ENCODE measurements at places on chromosomes 13 and 19. TPM values are rescaled to one million over a fixed set of nuclear protein-coding genes. Genes with fewer than 3 reads are reported as not detected.

The DACT3 gene
- 0.66 TPM for total RNA-seq

The C19orf85 gene
- total RNA-seq = not detected

The UBE2S gene
- 327 TPM for total RNA-seq

The NAPSA gene
- under 0.01 TPM for total RNA-seq

The NOTCH3 gene
- total RNA-seq = 1.1 TPM

The FOSB gene
- 1.9 TPM for total RNA-seq

The KLHL1 gene
- not detected for total RNA-seq

The FPR3 gene
- total RNA-seq = not detected

The IGFL3 gene
- total RNA-seq = not detected

The ICAM5 gene
- 0.25 TPM for total RNA-seq

The LILRA1 gene
- not detected for total RNA-seq

The OR10H5 gene
- total RNA-seq = not detected

The KLK4 gene
- total RNA-seq = not detected

The RFPL4A gene
- total RNA-seq = 0.13 TPM

The FFAR2 gene
- total RNA-seq = not detected
